B cell (primary cell): ENCODE measurements at places on chromosomes 7 and 10. TPM values are rescaled to one million over a fixed set of nuclear protein-coding genes. Genes with fewer than 3 reads are reported as not detected.

GRCh38 chr7:118311121-118311836, 86.8 kb downstream of the ANKRD7 start:
- DNase-seq = no peak

DNA sequence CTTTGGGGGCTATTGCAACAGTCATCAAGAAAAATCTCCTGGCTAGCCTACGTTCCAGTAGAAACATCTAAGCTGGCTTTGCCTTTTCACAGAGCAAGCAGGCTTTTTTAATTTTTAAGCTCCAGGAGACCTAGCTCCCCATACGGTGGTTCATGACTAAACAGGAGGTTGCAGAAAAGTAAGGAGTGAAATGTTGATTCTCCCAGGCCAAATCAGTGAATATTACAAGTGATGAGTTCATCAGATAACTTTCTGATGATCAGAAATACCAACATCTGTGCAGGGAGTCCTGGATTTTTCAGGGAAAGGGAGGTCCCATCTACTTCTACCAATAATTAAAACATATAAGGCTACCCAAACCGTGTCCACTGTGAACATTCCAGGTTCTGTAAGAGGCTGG, 477.3 kb upstream of the CELF2 start:
- no peak for DNase-seq

- no peak for DNase-seq
These were observed 44.9 kb downstream of the BAMBI start for GRCh38 chr10:28722065-28722803.

DNA sequence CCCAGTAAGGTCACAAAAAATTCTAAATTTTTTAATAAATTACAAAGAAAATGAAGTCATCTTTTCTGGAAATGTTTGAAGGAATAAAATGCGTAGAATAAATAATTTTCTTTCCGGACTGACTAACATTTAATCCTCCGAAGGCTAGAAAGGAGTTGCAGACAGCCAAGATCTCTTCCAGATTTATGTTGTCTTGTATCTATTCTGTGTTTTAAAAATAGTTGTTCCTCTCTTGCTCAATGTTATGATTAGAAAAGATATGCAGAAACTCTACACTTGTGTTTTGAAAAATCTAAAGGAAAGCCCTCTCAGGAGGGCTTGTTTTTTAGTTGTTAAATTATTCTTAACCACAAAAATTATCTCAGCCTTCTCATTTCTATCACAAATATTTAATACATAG, 70.7 kb downstream of the MACC1 start:
- no peak for DNase-seq

HELLS gene
- total RNA-seq = 26.0 and 27.4 TPM in 2 replicates

GRCh38 chr7:159197066-159197975, 52.7 kb upstream of the VIPR2 start:
- DNase-seq = no peak

HERPUD2 gene
- 54.6 and 58.8 TPM in 2 replicates for total RNA-seq

BHLHA15 gene
- total RNA-seq = 0.74 and 0.92 TPM in 2 replicates

DNA sequence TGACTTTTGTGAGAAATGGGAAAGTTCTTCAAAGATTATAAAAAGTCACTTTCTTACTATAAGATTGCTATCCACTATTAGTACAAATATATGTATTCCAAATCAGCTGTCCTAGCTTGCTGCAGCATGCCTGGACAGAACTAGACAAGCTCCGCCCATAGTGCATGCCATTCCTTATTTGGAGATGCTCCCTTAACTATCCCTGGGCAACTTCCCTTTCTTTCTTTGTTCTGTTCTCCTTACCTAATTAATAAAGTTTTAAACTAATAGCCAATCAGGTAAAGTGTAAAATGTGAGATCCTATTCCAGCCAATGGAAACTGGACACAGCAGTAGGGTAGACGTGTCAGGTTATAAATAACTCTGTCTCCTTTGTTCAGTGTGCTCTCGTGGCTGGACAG, 281.9 kb downstream of the CAMK1D start:
- DNase-seq = no peak

GRCh38 chr7:118232837-118233236, 8.3 kb downstream of the ANKRD7 start:
- no peak for DNase-seq

PTN gene
- total RNA-seq = not detected in 2 replicates

DNA sequence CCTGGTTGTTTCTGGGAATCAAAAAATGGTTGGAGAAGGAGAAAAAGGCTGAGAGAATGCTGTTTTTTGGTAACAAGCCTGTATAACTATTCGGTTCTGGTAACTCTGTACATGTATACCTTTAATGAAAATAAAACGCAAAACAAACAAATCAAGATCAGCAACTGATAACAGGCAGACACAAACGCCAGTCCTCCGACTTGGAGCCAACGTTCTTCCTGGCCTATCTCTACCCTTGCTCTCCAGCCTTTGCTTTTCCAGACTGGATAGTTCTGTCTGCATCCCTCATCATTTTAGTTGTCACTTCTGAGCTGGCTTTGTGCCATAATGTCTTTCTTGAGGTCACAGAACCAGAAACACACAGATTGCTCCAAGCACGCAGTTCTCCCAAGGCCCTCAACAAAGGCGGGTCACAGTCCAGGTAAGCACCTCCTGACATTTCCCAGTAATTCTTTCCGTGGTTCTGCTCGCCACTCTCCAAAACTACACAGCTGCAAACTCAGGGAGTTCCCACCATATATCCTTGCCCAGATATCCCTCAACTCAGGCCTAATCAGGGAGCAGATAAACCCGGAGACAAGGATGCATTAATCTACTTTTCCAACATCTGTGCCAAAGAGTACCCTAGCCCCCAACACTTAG, 20.2 kb downstream of the HIP1 start:
- no peak for DNase-seq

OPALIN gene
- not detected in 2 replicates for total RNA-seq

MOGAT3 gene
- total RNA-seq = not detected in 2 replicates

DNA sequence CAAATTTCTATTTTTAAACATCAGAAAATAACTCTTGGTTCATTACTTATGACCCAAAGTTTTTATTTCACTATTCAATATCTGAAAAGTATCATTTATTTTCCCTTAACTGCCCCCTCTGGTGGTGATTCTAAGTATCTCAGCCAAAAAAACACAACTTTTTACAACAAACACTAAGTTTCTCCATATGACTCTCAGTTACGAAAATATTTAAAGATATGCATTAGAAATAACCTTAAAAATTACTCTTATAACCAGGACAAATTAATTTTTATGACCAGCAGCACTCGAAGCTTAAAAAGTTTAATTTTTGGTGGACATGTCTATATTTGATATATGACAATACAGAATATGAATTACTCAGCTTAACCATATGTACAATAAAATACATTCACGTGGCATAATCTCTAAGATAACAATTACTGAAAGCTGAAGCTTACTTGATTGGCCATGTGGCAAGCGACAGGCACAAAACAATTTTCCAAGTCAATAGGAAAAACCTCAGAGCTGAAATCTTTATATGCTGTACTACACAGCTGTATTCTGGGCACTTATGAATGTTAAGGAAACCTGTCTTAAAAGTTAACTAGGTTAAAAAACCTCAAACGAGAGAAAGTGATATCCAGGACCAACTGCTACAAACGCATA, 2.3 kb downstream of the HNRNPA2B1 start:
- peak; percentile 66 for DNase-seq

DNA sequence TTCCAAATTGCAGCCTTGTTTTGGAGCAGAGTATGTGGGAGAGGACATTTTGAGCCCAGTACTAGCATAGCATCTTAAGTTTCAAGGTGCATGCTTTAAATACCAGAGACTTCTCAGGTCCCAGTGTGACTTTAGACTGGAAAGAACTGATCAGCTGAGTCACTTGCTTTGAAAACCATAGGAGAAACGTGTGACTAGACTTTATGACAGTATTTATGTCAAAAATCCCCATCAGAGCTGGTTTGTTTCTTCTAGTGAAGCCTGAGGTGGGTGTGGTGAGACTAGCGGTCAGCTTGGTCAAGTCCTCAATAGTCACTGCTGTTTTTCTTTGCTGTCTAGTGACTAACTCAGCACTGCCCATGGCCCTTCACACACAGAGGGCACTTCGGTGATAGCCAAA, 724.2 kb downstream of the GATA3 start:
- DNase-seq = no peak

MACC1 gene
- 4.9 and 6.2 TPM in 2 replicates for total RNA-seq

- DNase-seq = no peak
These were observed 19.2 kb upstream of the OR6B1 start for GRCh38 chr7:143980746-143981510.

DNA sequence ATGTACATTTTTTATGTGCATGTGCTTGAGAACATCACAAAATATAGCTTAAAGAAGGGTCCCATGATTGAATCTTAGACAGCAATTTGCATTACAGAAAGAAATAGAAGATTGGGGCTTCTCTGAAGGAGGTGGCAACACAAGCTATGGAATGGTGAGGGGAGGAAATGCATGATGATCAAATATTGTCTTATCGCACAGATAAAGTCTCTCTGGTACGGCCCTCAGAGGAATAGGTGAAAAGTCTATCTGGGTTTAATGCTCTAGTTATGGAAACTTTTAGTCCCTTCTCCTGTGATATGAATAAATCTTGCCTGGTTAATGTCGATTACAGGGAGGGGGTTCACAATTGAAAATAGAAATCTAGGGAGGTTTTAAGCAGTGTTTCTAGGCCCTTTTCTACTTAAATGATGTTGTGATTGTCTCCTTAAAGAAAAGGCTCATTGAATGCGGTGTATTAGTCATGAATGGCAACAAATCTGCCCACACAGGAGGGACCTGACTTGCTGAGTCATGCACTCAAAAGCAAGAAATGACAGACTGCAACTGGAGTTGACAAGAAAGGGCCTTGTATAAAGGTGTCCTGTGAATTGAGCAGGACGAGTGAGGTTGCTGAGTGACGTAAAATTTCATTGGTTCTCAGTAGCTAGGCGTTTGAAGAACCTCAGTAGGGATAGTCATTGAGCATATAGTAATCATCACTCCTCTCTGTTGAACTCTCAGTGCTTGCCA, 133.4 kb upstream of the CSTF2T start:
- no peak for DNase-seq

SPDYE6 gene
- not detected in 2 replicates for total RNA-seq

- DNase-seq = no peak
These were observed 29.9 kb upstream of the ZNF273 start for GRCh38 chr7:64873155-64873500.

DNA sequence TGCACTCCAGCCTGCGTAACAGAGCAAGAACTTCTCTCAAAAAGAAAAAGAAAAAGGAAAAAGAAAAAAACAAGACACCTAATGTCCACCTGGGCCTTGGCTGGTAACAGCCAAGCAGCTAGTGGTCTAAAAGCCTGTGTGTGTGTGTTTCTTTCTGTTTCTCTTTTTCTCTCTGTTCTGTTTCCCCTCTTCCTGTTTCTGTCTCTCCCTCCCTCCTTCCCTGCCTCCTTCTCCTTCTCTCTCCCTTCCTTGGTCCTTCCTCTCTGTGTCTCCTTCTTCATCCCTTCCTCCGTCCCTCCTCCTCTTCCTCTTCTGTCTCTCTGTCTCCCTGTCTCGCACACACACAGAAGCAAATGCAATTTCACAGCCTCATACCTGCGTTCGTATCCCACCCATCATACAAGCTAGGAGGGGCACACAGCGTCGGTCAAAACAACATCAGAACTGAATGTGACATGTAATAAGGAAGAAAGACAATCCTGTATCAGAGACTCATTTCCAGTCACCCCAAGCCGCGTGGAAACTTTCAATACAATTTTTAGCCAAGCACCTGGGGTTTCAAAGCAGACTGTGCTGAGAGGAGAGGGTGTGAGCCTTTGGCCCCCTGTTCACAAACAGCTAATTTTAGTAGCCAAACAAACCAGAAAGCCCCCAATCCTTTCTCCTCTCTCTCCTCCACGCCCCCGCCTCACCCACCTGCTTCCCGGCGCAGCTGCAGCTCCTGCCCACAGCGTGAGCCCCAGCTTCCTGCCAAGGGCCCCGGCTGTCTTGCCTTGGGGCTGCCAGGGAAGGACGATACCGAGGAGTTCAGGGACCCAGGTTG, 50.2 kb upstream of the GNA12 start:
- peak; percentile 63 for DNase-seq

DNA sequence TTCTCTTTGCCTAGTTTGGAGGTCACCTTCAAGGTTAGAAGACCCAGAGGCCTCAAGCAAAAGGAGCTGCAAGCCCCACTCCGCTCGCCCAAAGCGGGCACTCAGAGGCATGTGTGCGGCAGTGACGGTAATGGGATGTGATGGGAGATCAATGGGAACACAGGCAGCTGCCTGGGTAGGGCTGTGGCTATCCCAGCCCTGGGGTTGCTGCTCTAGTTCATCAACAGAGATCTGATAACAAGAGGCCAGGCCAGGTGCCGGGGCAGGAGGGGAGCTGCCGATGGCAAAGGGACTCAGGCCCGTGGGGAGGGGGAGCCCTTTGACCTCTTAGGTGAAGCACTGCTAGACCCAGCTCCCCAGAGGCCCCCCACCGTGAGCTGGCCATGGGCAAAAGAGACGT, 52.0 kb upstream of the GNA12 start:
- no peak for DNase-seq

DNA sequence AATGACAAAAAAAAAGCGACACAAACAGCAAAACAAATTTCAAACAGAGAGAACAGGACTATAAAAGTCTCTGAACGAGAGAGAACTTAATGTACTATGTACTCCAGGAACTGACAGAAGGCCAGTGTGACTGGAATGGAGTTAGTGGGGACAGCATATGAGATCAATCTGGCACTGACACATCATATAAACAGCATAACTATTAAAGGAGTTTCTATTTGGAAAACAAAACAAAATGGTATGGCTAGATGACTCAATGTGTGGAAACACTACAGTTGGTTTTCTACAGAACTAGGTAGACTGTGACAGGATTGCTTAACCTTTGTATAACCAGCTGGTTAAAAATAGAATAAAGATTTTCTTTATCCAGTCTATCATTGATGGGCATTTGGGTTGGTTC, 232.9 kb upstream of the KAT6B start:
- no peak for DNase-seq

MINDY4 gene
- 0.75 and 1.1 TPM in 2 replicates for total RNA-seq

- no peak for DNase-seq
These were observed 455.7 kb downstream of the AUTS2 start for GRCh38 chr7:70053989-70054388.

- DNase-seq = no peak
These were observed 90.4 kb downstream of the AKR1D1 start for GRCh38 chr7:138166681-138167080.

DNA sequence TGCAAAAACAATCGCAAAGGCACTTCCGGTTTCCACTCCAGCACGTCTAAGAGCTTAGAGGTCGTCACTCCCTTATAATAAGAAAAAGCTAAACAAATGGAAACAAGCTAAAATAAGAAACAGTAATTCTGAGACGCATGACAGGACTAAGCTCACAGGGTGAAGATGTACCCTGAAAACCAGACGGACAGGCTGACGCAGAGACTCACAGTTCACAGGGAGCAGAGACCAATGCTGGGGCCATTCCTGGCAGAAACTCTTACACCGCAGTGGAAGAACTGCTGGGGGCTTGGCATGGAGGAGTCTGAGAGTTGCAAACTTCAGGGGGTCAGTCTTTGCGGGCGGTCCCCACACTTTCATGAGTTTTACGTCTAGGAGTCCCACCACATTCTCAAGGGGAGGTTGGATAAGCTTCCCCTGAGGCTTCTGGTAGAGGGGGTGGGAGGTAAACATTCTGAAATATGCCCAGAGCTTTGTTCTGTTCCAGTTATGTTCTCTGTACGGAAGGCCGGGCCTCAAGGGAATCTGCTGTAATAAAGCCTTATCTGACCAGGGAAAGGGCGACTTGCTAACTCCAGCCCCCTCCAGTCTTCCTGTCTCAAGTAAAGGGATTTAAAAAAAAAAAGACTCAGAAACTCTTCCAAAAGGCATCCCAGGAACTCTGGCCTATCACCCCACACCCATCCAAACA, 47.8 kb downstream of the BRI3 start:
- no peak for DNase-seq

- DNase-seq = no peak
These were observed 114.7 kb upstream of the FAM171A1 start for GRCh38 chr10:15485684-15486316.
